ENCODE measurements at places on chromosomes 1 and 21.

DNA sequence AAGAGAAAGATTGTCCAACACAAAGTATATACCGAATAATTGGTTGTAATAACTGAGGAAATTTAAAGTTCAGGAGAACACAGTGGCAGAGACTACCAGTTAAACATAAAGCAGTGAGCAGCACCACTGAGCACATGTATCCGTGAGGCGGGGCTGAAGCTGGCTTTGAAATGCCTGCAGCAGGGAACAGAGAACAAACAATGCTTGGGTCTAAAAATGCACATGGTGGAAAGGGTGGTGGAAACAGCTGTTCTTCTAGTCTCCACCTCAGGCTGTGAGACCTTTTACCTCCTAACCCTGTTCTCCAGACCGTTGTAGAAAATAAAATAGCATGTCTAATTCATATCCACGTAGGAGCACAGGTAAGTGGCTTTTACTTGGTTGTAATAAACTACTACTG lies 7.7 kb upstream of the GNG4 start:
- no peak for DNase-seq

DNA sequence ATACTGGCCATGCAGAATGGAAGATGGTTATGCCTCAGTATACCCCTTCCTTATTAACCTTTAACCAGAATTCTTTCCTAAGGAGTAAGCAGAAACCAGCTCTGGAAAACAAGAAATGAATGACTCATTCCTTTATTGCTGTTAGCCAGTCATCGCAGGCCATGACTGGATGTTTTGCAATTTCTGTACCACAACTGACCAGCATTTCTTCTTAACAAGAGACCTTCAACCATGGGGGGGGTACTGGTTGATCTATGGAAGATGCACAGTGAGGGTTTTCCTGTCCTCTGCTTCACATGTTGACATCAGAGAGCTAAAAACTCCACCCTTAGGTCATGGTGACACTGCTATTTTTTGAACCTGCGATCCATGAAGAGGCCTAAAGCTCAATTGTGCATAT lies 28.0 kb upstream of the RNF2 start:
- DNase-seq, result peak; percentile 44

- DNase-seq, result no peak
Measured at GRCh38 chr1:106568201-106568974, 488.1 kb upstream of the PRMT6 start.

- DNase-seq, result peak; percentile 18
Measured at GRCh38 chr21:17387030-17387617, 125.7 kb upstream of the CXADR start.

DNA sequence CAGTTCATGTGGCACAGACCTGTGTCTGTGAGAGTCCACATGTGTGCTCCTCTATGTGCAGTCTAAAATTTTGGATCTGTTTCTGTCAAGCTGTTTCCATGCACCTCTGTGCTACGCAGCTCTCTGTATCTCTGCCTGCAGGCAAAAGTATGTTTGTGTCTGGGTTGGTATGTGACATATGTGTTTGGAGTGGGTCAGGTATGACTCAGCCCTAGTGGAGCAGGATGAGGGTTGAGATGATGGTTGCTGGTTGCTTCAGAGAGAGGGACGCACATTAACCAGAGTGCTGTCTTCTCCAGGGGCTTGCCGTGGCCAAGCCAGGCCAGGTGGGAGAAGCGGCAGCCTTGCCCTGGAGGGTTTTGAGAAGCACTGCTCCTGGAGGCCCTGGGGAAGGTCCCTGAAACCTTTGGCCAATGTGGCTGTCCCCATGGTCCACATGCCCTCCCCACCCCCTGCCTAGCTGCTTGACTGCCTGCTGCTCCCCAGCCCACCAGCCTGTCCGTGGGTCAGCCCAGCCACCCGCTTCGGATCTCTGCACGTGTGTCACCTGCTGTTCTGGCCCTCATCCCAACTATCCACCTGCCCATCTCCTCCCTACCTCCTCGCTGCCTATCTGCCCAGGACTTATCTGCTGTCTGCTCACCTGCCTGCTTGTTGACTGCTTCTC lies 4.1 kb upstream of the EVA1B start:
- no peak for DNase-seq

GRCh38 chr1:229988534-229988933 lies 78.5 kb upstream of the GALNT2 start:
- DNase-seq, result no peak

GRCh38 chr21:46347791-46348381 lies 23.9 kb downstream of the PCNT start:
- DNase-seq, result no peak

DNA sequence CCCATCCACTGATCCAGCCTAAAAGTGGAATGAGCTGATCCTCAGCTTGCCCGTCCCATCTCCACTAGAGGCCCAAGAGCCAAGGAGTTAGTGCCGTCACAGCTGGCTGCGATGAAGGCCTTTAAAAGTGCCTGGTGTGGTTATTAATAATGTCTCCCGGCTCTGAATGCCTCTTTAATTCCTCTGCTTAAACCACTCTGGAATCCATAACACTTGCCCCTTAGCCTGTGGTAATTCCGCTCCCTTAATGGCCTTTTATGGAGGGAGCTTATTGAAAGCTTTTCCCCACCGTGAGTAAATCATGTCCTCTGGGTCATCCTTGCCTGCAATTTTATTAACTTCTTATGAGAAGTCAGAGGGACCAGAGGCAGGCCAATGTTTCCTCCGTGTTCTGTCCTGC lies 55.4 kb downstream of the UBIAD1 start:
- DNase-seq, result no peak

- peak; percentile 47 for DNase-seq
Measured at GRCh38 chr1:153985941-153986761, at the start of gene RAB13. Gene RAB13, minus strand, starts transcription at chr1:153986339. Its CDS starts 103 bp downstream, at chr1:153986236.

- no peak for DNase-seq
Measured at GRCh38 chr1:109425391-109426280, 612 bp downstream of the PSMA5 start.

DNA sequence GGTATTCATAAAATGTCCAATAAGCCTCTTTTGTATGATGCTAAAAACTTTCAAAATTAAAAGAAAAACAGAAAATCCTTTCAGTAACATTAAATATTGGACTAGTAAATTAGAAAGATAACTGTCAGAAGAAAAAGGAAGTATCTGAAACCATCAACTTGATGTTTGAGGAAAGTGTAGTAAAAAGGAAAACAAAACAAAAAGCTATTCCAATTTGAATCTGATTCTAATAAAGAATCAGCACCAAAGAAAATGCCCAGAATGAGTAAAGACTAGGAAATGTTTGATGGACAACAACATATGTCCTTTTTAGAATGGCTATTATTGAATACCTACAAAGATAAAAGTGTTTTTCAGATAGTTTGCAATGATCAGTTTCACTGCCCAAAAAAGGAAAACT lies 79.9 kb upstream of the RBM34 start:
- no peak for DNase-seq

- DNase-seq, result no peak
Measured at GRCh38 chr1:235650341-235651169, 971 bp upstream of the GNG4 start.

DNA sequence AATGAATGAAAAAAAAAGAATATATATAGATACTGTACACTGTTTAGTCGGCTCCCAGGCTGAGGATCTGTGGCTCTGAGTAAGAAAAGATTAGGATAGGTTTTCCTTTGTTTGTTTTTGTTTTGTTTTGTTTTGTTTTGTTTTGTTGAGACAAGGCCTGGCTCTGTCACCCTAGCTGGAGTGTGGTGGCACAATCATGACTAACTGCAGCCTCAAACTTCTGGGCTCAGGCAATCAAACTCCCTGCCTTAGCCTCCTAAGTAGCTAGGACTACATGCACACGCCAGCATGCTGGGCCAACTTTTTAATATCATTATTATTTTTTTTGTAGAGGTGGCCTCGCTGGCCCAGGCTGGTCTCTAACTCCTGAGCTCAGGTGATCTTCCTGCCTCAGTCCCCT lies 87.9 kb upstream of the PTBP2 start:
- no peak for DNase-seq

GRCh38 chr1:236083650-236084385 lies 18.9 kb upstream of the NID1 start:
- DNase-seq, result no peak

- no peak for DNase-seq
Measured at GRCh38 chr1:225950905-225951497, 10.0 kb upstream of the LEFTY2 start.

- no peak for DNase-seq
Measured at GRCh38 chr1:109020693-109021257, 21.1 kb downstream of the WDR47 start.

GRCh38 chr1:69483246-69483645 lies 84.5 kb upstream of the LRRC7 start:
- DNase-seq, result no peak

DNA sequence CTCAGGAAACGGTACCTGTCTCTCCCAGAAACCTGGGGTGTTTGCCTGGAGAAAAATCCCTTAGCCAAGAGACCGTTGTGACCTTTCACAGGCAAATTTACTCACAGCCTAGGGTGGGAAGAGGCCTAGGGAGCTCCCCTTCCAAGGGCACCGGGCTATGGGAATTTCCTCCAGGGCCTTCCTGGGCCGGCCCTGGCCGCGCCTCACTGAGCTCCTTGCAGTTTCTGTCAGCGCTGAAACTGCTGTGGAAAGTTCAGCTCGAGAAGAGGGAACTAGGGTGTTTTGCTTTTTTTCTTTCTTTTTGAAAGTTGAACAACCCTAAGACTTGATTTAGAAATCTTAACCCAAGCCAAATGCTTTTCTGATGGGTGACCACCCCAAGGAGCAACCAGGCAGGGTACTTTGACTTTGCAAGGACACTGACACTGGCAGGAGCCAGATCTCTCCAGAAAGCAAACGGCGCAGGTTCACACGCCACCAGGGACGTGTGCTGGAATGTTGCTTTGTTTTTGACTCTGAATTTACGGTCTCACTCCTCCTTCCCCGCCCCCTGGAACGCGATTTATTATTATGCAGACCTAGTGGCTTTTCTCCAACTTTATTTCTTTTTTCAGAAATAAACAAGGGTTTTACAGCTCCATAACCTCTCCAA lies 229.6 kb upstream of the JUN start:
- no peak for DNase-seq

GRCh38 chr21:41121785-41122415 lies 46.1 kb upstream of the BACE2 start:
- DNase-seq, result no peak

GRCh38 chr1:198520524-198521254 lies 19.8 kb downstream of the ATP6V1G3 start:
- no peak for DNase-seq

- DNase-seq, result no peak
Measured at GRCh38 chr1:155078469-155079209, at the start of gene EFNA3. Gene EFNA3, plus strand, starts transcription at chr1:155078837. Its CDS starts 105 bp downstream, at chr1:155078942.

GRCh38 chr21:35136106-35136505 lies 87.0 kb upstream of the RUNX1 start:
- no peak for DNase-seq

GRCh38 chr1:51313268-51313852 lies 17.0 kb downstream of the TTC39A start:
- DNase-seq, result no peak

DNA sequence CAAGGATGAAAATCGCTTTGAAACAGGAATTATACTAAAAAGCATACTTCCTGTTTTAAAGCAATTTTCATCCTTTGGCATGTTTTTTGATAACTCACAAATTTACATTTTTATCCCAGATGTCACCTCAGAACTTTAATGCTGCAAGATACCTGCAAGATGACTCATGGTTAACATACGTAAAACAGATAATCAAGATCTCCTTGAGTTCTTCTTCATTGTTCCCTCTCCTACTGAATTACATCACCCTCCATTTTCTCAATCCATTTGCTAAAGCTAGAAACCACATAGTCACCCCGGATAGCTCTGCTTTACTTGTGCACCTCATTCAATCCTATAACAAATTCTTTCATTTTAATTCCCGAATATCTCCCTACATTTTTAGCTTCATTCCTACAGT lies 1114.2 kb downstream of the PLA2G4A start:
- DNase-seq, result no peak

DNA sequence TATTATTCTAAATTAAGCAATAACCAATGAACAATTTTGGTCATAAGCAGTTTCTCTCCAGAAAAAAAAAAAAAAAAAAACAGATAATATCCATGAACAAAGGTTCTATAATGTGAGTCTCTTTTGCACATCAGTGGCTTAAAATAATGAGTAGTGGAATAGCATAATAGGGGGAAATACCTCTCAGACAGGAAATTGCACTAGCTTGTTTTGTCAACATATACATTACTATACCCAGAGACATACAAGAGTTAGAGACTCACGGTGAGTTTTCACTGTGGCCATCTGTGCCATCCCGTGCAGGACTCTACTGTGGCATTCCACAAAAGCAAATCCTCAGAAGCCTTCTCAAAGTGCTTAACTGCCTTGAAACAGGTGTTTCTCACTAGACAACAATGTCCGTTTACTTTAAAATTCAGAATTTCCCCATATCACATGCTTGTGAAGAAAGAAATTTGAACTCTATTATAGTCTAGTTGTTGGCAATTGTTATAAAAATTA lies 697.9 kb downstream of the USP25 start:
- no peak for DNase-seq

- no peak for DNase-seq
Measured at GRCh38 chr1:222034790-222035189, 292.9 kb upstream of the DUSP10 start.

- no peak for DNase-seq
Measured at GRCh38 chr1:206062464-206062863, 9.5 kb downstream of the RHEX start.

DNA sequence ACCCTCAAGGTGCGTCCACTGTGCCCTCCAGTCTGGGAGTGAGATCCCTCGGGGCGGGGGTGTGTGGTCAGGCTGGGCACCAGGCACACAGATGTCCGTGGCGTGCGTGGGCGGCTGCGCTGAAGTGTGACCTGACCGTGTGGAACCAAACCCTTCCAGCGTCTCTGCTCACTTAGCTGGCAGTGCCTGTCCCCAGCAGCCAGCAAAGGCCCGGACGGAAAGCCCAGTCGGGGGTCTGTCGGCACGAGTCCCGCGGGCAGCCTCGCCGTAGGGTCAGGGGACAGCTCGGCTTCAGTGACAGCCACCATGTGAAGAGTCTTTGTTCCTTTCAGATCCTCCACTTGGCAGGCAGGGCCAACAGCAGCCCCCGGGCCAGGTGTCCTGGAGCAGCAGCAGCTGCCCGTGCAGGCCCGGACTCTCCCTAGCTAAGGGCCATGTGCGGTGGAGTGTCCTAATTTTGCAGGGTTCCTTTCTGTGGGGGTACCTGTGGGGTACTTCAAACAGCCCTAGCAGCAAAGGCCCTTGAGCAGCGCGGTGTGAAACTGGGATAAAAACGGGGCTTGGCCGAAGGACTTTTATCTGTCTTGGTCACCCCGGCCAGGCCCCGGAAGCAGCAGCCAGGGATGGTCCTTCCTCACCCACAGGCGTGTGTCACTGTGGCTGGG lies 11.6 kb downstream of the TTLL10 start:
- DNase-seq, result no peak

DNA sequence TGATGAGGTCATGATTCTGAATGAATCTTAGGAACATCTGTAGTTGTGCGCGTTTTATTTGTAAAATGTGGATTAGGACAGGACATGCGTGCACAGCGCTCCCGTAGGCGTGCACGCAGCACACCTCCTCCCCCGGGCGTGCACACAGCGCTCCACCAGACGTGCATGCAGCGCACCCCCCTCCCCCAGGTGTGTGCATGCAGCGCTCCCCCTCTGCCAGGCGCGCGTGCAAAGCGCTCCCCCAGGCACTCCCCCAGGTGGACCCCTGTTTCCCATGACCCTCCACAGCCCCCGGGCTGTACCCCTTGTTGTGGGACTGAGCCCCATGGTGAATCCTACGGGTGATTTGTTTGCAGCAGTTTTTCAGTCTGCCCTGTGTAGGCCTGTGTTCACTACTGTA lies 61.6 kb downstream of the S100B start:
- no peak for DNase-seq
